ENCODE measurements at places on chromosomes 12 and 14.

GRCh38 chr14:89870316-89870715 lies 84.2 kb downstream of the EFCAB11 start:
- no peak for DNase-seq

- no peak for DNase-seq
These were observed 24.3 kb downstream of the RASAL1 start for GRCh38 chr12:113111247-113111646.

DNA sequence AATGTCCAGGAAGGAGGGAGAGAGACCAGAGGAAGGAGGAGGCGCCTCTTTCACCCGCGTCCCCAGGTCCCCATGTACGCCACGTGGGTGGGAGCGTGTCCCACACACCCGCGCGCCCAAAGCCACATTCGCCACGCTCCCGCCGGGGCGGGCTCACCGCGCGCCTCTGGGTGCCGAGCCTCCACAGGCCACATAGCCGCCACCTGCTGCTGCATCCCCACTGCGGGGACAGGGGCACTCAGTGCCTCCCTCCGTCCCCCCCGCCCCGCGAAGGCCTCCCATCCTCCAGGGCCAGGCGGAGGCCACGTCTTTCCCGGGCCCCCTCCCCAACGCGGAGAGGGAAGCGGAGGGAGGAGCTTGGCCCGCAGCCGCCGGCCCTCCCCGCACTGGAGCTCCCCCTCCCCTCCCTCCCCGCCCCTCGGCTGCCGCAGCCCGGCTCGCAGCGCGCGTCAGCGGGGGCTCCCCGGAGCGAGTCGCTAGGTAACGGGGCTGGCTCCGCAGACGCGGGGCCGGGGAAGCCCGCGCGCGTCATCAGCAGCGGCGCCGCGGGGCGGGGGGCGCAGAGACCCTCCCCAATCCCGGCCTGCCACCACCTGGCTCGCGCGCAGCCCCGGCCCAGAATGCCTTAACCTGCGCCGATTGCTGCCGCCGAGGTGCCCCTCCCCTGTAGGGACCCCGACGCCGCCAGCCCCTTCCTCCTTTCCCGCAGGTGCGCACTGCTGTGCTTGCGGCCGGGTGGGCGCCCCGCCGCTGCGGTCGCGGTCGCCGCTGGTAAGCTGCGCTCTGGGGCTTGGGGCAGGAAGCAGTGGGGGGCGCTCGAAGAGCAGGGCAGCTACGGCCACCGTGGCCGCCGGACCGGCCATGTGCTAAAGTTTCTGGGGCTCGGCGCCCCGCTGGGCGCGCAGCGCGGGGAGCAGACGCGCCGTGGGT lies 536 bp upstream of the TUNAR start:
- no peak for DNase-seq

DNA sequence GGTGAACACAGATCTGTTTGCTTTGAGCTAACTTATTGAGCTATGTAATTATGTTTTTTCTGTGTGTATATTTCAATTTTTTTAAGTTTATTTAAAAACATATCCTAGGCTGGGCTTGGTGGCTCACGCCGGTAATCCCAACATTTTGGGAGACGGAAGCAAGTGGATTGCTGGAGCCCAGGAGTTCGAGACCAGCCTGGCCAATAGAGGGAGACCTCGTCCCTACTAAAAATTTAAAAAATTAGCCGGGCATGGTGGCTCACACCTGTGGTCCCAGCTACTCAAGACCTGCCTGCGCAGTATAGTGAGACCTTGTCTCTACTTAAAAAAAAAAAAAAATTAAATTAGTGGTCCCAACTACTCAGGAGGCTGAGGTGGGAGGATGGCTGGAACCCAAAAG lies 16.2 kb upstream of the RNASE1 start:
- DNase-seq = no peak

DNA sequence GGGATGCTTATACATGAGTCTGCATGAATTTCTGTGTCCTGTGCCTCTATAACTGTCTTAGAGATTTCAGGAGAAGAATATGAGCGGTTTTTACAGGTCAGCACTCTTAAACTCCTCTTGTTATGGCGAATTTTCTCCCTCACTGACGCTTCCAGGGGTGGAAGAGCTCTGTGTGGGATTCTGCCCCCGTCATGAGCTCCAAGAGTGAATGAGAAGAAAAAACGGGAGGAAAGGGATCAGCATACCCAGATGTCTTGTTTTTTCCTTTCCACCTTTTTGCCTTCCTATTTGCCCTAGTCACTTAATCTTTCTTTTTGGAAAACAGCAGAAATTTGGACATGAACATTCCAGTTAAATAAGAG lies 651 bp downstream of the PFKM start:
- no peak for DNase-seq

GRCh38 chr14:70919774-70920173 lies 12.5 kb downstream of the PCNX1 start:
- no peak for DNase-seq

DNA sequence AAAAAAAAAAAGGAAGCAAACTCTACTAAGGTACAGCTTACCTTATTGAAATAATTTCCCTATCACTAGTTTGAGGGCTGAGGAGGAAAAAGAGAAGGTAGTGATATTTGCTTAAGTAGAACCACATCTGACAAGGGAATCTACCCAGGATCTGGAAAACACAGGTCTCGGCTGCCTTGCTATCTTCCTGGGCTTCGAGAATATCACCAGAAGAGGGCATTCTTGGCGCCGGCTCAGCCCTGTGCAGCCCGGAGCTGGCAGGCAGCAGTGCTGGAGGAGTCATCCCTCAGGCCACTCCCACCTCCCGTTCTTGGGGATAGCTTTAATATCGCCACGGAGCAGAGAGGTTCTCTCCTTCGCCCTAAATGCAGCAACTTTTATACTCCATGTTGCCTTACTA lies 1181.2 kb downstream of the VRK1 start:
- DNase-seq = no peak

- no peak for DNase-seq
These were observed 15.9 kb downstream of the MED13L start for GRCh38 chr12:116261525-116262100.
